ENCODE measurements at places on chromosomes 16 and 17.

GRCh38 chr17:76252040-76252954 lies 12.0 kb upstream of the RNF157 start:
- no peak for DNase-seq

DNA sequence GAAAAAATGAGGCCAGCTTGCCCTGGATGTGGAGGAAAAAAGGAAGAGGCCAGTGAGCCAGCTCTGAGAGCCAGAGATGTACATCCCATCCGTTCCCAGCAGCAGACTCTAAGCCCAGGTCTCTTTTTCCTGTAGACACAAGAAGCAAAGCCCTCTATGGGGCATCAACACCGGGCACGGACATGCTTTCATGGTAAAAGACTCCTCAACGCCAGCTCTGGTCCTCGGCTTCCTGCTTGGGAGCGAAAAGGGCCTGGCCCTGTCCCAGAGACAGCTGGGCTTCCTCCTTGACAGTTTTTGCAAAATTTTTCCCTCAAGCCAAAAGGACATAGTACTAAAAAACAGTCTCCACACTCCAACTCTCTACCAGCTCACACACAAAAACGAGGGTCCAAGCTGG lies 27.1 kb downstream of the PELP1 start:
- no peak for DNase-seq

DNA sequence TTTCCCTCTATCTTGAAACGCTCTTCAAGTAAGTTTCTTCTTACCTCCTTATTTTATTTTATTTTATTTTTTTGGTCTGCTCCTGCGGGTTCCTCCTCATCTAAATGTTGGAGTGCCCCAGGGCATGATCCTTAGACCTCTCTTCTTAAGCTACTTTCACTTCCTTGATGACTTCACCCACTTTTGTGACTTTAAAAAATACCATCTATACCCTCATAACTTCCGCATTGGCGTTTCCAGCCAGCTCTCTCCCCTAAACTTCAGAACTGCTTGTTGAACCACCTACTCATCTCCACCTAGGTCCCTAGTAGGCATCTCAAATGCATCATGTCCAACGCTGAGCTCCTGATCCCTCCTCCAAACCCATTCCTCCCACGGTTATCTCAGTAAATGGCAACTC lies 51.4 kb upstream of the NFAT5 start:
- DNase-seq, result no peak

DNA sequence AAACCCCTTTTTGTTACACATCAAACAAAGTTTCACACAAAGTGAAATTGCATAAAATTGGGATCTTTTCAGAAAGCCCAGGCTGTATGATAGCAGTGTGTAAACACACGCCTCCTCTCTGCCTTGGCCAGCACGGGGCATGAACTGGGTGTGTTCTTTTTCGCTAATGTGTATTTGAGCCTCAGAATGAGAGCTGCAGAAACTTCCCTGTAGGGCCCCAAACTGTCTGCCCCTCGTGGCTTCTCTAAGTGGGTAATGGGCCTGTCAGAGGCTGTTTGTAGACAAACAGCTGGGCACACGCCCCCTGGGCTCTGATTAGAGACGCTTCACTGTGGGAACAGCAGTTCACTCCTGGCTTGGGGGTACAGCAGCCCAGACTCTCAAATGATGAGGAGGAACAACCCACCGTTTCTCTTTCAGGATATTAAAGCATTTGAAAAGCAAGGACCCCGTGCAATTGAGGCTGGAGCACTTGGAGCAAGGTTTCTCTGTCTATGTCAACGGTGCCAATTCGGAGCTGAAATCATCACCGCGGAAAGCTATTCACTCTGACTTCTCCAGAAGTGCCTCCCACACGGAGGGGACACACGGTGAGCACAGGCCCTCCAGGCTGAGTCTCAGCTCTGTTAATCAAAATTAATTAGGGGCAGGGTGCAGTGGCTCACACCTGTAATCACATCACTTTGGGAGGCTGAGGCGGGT lies 78.4 kb downstream of the KATNIP start:
- DNase-seq, result no peak

- DNase-seq, result no peak
These were observed 91.3 kb downstream of the MAF start for GRCh38 chr16:79509211-79509631.

DNA sequence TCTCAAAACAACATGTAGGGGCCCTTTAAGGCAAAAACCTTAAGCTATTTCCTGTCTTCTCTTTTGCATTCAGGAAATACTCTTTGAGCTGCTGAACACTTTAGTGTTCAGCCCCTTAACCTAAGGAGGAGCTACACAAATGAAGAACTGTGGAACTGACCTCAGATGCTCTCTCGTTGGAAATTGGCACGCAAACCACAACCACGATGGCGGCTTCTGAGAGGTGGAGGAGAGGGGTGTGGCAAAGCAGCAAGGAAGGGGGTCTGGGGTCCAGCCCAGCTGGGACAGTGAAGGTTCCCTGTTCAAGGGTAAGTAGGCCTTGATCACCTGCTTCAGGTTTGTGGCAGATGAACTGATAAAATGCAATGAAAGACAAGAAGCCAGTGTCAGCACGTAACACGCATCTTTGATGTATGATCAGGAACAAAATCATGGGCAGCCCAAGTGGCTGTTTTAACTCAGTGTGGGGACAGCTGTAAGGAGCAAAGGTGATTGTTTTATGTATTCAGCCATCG lies 291.6 kb upstream of the TNRC6C start:
- DNase-seq, result no peak

DNA sequence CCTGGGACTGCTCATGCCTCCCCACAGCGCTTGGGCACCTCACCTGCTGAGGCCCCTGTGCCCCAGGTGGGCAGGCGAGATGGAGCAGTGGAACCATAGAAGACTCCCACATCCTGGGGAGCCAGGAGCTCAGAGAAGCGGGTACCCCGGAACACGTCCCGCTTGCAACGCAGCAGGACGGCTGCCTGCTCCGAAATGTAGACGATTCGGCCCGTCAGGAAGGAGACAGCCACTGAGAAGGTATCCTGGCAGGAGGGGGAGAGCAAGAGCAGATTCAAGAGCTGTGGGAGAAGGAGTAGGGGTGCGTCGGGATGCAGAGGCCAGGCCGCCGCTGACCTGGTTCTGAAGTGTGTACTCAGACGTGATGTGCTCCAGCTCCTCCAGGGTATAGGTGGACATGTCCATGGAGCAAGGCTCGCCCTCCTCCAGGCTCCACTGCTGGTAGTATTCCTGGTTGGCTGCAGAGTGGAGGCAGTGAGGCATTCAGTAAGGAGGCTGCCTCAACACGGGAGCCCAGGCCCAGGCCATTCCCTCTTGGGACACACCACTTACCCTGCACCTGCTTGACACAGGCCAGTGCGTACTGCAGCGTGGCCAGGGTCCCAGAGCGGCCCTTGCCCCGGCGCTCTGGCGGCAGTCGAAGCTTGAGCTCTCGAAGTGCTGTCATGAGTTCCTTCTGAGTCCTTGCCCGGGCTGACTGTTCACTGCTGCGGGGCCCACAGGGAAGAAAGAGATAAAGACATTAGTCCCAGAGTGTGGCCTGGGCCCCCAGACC lies 2.6 kb downstream of the PER1 start:
- DNase-seq, result no peak
